NCI-H1092 treated with DMSO at 0.1 percent for 48 hours (cell line): ENCODE measurements at places on chromosomes 5 and 9.

DNA sequence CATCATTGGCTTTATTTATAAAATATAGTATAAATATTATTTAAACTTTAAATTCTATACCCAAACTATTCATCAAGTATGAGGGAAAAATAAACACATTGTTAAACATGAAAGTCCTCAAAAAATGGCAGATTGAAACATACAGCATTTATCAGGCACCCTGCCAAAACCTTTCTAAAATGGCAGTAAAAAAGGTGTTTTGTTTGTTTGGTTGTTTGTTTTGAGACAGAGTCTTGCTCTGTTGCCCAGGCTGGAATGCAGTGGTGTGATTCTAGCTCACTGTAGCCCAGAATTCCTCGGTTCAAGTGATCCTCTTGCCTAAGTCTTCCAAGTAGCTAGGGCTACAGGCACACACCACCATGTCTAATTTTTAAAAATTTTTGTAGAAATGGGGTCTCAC lies 60.1 kb upstream of the ECM2 start:
- no peak for DNase-seq

DNA sequence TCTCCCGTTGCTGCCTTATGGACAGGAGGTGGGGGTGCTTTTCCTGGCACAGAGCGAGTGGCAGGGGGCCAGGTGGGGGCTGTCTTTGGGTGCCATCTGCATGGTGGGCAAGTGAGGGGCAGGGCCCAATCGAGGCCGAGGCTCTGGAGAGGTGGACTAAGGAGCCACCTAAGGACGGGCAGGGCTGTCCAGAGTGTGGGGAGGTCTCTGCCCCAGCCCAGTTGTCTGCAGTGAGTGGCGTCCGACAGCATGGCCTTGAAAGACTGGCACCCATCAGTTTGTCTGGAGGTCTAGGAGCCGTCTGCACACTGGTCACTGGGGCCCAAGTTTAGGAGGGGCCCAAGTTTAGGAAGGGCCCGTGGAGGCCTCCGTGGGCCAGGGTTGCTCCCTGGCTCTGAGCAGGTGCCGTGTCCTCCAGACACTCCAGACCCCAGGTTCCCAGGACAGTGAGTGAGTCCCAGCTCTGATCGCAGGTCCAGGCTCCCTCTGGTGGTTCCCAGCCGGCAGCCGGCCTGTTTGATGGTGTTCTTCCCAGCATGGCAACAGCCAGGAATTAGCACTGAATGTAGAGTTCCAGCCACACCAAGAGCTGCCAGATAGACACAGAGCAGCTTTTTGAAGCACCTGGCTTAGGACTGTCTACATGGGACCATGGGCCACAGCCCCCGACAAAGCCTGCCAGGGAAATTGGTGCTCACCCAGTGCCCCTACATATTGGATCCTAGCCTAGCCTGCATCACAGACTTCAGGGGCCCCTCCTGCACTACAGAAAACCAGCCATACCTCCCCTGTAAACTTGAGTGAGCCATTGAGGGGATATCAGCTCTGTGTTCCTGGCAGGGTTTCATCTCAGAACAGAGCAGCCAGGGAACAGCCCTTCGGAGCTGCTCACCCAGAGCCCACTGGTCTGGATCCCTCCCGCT lies 120.9 kb downstream of the WNK2 start:
- DNase-seq = no peak

DNA sequence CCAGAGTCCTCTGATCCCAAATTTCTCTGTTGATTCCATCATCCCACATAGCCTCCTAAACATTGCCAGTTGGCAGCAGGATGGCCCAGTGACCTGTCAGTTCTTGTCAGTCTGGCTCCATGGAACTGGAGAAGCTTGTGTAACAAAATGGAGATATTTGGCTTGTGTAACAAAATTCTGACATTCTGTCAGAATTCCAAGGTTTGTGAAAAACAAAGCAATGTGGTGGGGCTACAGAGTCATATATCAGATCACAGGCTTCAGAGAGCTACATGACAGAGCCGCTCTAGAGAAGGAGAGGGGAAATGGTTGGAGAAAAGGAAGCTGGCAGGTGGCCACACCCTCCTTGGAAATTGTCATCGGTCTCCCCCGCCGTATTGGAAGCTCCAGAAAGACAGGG lies 75.4 kb upstream of the MAN2A1 start:
- no peak for DNase-seq

DNA sequence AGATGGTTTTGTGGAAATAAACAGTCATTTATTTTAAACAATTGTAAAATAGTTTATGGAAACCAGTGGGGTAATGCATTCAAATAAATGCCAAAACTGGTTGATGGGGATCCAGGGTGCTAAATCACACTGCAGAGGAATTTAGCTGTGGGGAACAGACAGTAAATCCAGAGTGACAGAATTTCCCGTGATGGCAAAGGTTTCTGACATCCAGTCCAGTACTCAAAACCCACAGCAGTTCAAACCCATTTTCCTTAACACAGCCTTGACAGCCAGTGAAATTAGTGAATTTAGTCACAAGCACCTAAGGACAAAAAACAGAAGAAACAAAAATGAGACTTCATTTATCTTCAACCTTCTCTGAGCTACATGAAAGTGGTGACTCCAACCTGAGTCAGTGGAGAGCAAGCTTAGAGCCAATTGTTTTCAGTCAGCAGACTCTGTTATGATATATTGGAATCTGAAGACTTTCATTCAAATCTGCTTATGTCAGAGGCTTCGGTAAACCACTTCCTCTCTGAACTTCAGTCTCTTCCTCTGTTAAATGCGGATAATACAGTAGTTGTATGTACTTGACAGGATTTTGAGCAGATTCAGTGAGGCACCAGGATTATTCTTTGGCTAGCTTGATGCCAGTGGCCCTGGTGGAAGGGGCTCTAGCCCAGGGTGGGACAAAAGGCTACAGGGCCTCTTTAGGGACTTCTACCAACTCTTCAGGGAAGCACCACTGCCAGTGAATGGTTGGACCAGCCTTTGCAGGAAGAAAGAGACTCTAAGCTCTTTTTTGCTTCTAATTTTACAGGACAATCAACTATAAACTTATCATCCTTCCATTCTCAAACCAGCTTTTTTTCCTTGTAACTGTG lies 185.3 kb downstream of the MAPKAP1 start:
- DNase-seq = no peak

GRCh38 chr5:69525490-69525889 lies 32.9 kb downstream of the OCLN start:
- no peak for DNase-seq

- no peak for DNase-seq
Measured at GRCh38 chr5:41707853-41708603, 162.2 kb downstream of the OXCT1 start.

- no peak for DNase-seq
Measured at GRCh38 chr9:36056896-36057295, 20.2 kb downstream of the RECK start.

- no peak for DNase-seq
Measured at GRCh38 chr5:50415912-50416311, 25.2 kb downstream of the EMB start.

DNA sequence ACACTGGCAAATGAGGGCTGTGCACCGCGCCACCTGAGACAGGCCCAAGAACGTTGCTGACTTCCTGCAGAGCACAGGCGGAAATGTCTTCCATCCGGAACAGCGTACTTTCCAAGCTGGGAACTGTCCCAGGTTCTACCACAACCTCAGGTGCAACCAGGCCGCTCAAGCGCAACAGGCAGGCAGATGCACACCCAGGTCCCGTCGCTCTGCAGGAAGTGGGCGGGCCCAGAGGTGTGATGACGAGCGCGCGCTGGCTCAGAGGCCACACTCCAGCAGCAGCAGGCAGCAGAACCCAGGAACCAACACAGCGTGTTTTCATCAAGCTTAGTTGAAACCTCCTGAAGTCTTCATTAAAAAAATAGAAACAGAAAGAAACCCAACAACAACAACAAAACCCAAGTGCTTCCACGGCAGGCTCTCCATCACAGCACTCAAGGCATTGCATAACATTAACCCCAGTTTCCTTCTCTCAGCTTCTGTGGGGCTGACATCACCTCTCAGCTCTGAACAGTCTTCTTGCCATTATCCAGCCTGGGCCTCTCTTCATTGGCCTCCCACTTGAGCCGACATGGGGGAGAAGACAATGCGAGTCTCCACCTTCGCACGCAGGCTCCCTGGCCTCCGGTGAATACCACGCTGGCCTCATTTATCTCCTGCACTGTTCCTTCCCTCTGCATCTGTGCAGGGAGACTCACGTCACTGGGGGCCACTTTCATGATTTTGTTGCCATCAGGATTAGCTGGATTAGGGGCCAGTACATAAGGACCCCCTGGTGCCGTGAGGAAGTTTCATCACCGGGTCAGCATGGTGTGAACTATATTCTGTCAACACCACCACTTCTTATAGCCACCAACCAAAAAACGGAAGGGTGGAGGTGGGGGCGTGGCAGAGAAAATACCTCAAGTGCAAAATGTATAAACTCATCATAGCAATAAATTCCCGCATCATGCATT lies 22.1 kb downstream of the PTCH1 start:
- DNase-seq = peak; percentile 87

DNA sequence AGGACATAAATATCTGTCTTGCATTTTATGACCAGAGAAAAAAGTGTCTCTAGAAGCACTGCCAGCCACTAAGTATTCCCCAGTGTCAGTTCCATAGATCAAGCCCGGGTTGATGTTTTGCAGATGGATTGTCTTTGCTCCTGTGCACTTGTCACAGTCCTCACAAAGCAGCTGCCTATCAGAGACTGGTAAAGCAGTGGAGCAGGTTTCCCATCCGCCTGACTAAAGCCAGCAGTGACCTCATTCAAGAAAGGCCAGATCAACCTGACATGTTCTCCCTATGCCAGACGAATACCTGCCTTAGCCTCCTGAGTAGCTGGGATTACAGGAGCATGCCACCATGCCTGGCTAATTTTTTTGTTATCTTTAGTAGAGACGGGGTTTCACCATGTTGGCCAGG lies 26.8 kb upstream of the GARNL3 start:
- no peak for DNase-seq

- DNase-seq = no peak
Measured at GRCh38 chr5:150644514-150644913, 4.1 kb downstream of the SYNPO start.

DNA sequence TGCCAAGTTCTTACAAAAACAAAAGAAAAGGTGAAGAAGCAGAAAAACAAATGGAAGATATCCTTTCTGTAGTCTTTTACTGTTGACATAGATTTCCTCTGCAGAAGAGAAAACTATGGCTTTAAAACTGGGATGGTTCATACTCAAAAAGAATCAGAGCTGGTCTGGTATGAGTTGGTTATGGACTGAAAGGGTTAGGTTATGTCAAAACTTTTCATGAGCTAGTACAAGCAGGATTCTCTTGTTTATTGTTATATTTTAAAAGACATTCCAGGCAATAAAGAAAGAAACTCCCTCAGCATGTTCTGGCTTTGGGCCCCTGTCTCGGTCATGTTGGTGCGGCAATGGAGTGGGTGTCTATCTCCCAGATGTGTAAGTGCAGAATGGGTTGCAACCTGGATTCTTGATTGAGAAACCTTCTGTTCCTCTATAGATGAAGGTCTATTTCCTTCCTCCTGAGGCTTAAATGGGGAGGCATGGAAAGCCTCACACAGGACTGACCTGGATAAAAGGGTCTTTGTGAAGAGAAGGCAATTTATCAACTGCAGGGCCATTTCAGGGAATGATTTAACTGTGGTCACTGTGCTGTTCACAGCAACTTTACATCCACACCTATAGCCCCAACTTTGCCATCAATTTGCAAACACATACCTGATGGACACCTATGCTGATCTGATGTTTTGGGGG lies 209.6 kb upstream of the TNC start:
- DNase-seq = no peak

DNA sequence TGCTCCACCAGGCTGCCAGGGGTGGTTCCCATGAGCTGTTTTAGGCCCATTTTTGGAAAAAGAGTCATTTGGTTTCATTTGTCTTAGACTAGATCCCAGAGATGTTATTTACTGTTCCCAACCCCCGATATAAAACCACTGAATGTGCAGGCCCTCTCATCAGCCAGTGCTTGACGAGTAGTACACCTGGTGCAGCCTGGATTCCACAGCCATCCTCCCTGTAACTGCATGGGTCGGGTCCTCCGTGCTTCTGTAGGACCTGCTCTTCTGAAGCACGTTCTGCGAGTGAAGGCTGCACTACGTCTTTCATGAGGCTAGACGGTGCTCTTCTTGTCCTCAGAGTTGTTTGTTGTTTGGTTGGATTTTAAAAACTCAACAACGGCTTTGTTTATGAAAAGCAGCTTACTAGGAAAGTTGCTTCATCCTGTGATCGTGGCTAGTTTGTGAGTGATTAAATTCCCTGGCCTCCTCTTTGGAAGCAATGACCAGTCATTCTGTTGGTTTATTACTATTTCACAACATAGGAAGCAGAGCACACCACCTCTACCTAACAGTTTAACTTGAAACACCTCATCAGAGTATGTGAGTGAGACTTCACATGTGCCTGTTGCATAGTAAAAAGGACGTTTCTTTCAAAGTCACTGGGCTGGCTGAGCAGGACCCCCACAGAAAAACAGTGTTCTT lies 135.2 kb downstream of the AOPEP start:
- no peak for DNase-seq

GRCh38 chr5:14156650-14157492 lies 13.7 kb downstream of the TRIO start:
- DNase-seq = no peak

- no peak for DNase-seq
Measured at GRCh38 chr5:138762110-138762509, 8.9 kb downstream of the CTNNA1 start.

DNA sequence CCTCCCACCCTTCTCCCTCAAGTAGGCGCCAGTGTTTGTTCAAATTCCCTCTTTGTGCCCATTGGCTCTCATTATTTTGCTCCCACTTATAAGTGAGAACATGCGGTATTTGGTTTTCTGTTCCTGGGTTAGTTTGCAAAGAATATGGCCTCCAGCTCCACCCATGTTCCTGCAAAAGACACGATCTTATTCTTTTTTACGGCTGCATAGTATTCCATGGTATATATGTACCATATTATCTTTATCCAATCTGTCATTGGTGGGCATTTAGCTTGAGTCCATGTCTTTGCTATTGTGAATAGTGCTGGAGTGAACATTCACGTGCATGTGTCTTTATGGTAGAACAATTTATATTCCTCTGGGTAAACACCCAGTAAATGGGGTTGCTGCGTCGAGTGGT lies 63.0 kb upstream of the OTULINL start:
- DNase-seq = no peak

- no peak for DNase-seq
Measured at GRCh38 chr5:138975098-138975847, 100.1 kb upstream of the LRRTM2 start.

DNA sequence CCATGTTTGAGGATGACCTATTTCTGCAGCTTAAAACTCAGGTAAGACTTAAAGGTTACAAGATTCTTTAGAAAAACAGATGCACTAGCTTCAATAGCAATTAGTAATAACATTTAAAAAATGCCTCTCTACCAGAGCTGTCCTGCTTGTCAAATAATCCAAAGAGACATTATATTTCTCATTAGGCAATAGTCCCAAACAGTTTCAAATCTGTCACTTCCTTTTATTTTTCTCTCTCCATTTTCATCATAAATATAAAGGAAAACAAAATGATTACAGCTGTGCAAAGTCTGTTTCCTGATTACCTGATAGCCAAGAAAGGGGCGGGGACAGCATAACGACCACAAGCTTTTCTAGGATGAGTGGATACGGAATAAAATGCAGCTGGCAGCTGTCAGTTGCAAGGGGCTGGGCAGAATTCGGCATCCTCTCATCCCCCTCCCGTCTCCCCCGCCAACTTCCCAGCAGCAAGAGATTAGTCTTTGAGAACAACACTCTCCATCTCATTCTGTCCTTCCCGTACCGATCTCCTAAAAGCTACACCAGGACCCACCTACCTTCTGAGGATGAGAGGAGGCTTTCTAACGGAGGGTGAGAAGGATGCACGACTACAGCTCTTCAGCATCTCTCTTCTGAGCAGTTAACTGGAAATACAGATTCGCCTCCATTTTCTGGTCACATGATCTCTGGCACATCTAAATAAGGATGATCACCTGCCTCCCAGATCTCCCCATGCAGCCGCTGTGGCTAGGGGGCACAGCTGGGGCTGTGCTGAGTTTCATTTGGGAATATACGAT lies 72.5 kb upstream of the PCA3 start:
- DNase-seq = peak; percentile 90
